ENCODE measurements at places on chromosomes 7 and 10.

DNA sequence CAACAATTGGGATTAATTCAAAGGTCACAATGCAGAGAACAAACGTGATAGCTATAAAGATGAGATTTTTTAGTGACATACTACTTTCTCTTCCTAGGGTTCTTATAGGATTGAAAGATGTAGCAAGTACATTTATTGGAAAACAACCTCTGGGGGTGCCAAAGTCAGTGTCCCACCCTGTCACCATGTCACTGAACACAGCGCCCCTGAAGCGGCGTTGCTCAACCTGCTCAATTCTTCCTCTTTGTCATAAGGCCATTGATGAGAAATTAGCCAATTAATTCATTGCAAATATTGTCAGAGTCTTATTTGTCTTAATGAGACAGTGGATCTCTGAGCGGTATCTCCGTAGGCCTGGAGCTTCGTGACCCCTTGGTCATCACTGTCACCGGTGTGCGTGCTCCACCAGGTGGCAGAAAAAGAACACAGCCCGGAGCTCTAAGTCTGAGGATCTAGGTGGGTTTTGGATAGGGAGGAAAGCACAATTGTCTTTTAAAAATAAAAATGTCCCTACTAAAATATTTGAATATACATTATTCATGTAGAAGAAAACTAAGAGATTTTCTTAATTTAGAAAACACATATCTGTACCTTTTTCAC is 362.6 kb downstream of the PAXIP1 start:
- DNase-seq = no peak

DNA sequence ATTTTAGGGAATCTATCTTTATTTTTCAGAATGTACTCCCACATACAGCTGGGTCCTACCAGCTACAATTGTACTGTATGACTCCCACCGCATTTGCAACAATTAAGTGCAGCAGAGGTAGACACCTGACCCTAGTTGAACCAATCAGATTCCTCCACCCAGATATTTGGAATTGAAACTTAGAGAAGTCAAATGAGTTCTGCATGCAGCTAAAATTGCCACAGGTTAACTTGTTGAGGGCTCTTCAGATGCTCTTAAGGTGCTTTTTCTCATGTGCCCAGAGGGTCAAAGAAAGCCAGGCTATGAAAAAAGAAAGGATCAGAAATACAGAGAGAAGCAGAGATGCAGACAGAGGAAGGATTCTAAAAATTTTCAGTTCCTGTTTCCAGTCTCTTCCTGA is 68.0 kb upstream of the TES start:
- DNase-seq = no peak

- DNase-seq = no peak
Measured at GRCh38 chr10:110872984-110873923, 1.5 kb downstream of the PDCD4 start.

GRCh38 chr7:122951006-122951405 is 44.5 kb downstream of the TAS2R16 start:
- no peak for DNase-seq

DNA sequence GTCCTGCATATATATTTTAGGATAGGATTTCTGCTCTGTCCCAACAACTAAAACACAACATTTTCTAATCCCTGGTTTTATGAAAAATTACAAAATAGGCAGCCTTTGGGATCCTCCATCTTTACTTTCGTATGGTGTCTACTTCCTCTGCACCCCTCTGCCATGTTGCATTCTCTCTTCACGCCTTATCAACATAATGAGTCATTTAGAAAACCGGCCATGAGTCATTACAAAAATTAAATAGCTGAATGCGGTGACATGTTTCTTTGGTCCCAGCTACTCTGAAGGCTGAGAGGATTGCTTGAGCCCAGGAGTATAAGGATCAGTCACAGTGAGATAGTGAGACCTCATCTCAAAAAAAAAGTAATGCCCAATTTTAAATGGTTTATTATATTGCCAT is 148.1 kb upstream of the CELF2 start:
- DNase-seq = no peak

DNA sequence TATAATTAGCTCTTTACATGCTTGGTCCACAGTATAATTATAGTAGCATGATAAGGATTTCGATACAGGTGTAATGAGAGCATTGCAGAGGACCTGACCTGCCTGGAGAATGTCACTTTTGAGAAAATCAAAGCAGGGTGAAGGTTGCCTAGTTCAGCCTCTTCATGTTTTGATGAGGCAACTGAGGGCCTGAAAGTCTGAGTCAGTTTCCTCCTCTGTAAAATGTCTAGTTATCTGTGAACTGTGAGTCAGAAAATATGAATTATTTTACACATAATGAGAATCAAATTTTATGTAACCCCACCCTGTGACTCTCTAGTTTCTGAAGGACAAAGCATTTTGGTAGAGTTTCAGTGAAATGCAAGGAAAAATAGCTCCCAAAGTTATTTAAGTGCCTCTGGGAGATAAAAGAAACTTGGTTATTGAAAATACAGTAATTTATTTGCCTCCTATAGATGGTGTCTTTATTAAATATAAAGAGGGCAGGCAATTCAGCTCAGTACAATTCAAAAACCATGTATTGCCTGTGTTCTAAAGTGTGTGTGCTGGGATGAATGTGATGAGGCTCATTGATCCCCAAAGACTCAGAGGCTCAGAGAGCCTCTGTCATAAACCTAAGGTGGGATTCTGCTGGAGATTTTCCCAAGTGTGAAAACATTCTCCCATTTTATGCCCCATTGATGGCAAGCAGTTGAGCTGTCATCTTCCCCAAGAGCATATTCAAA is 37.3 kb upstream of the SAMD9L start:
- DNase-seq = no peak

DNA sequence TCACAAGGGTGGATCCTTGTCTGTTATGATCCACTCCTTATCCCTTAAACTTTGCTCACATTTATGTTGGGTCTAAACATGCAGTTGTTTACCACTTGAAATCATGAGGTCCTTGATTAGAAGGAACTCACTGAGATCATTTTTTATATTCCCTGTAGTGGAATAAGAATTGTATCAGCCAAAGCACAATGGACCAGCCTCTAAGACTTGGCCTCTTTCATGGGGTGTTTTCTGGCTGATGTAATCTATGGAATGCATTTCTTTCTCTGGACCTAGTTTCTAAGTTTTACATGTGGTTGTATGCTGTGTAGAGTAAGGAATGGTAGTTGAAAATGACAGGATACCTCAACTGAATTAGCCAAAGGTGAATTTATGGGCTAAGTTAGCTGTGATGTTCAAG is 376.6 kb downstream of the SORCS3 start:
- no peak for DNase-seq

GRCh38 chr7:157549612-157550299 is 213.0 kb downstream of the DNAJB6 start:
- no peak for DNase-seq

DNA sequence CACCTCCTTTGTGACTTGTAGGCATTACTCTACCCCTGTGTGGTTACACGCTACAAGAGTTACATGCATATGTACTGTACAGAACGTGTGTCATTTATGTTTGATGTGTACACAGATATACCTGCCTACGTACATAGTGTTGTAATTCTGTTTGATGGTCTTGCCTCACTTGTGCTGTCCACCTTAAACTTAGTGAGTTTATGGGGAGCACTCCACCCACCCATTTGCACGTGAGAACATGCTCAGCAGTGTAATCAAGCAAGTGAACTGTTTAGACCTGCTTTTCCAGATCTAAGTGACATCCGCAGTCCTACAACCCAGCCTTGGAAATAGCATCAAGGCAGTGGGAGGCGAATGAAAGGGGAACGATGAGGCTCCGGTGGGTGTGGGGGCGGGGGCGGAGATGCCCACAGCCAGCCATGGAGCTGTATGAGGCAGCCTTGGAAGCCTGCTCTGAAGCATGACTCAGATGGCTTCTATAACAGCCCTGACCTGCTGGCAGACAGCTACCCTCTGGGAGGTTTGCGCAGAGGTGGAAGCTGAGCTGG is 52.1 kb downstream of the SUFU start:
- no peak for DNase-seq

DNA sequence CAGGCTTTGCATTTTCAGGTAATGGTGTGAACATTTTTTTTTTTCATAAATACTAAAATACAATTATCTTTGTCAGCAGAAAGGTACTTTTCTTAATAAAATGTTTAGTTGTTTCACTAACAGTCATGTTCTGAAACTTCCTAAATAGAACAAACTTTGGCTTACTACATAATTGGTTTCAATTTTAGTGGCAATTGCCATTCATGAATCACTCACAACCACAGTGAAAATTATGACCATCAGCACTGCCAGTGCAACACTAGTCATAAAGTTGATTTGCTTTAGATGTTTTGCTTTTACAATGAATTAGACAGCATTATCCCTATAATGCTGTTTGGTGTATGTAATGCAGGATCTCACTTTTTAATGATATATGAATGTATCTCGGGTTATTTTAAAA is 297.6 kb upstream of the PLXDC2 start:
- no peak for DNase-seq

DNA sequence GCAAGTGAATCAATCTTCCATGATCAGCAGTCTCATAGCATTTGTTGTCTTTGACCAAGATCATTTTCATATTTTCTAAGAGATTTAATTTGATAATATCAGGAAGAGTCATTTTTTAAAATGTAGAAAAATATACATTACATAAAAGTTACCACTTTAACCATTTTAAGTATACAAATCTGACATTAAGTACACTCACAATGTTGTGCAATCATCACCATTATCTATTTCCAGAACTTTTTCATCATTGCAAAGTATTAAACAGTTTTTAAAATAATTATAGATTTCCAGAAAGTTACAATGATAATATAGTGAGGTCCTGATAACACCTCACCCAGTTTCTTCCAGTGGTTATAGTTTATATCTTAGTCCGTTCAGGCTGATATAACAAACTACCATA is 222.5 kb upstream of the RHOBTB1 start:
- DNase-seq = no peak

- no peak for DNase-seq
Measured at GRCh38 chr7:16657656-16658279, 11.8 kb downstream of the BZW2 start.

GRCh38 chr10:98610836-98611235 is 164.1 kb upstream of the HPS1 start:
- no peak for DNase-seq
